Spinal cord (tissue), 10 donors: ENCODE measurements at places on chromosomes 16 and 17. TPM values are rescaled to one million over a fixed set of nuclear protein-coding genes. Genes with fewer than 3 reads are reported as not detected.
A peak's percentile ranks its signal among the peaks of the same experiment; 100 is the strongest.

- no peak overlapping the region for H3K27ac ChIP-seq
- H3K4me1 ChIP-seq, result peaks cover 5% of the 10 kb centered on the region
- no peak overlapping the region for H3K4me3 ChIP-seq
Measured at GRCh38 chr17:76193591-76193990, 46.7 kb downstream of the RNF157 start.

DNA sequence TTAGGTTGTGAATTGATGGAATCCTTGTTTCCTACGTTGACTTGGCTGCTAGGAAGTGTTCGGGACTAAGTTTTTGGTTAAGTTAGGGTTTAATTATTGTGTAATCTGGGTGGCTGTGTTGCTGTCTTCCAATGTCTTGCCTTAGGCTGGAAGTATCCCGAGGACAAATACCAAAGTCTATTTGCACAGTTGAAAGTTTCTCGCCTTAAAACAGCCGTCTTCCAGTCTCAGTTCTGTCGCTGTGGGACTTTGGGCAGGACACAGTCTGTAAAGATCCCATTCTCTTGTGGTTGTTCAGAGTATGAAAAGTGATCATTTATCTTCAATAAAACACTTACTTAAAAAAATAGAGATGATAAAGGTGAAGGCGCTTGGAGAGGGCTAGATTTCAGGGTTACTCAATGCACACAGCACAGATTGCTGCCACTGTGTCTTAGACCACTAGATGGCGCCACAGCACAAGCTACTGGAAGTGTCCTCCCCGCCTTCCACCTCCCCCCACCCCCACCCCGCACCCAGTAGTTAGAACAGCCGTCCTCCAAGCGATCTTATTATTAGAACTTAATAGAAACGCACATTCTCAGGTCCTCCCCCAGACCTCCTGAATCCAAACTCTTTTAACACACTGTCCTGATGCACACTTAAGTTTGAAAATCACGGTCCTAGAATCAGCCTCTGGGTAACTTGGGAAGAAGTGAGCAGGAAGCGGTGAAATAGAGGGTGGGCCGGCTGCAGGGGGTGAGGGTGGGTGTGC, 45.8 kb downstream of the AKAP1 start:
- no peak overlapping the region for H3K4me3 ChIP-seq
- H3K36me3 ChIP-seq, result peaks cover 2% of the 10 kb centered on the region
- no peaks in the 10 kb centered on the region for H3K27me3 ChIP-seq

- no peaks in the 10 kb centered on the region for H3K27me3 ChIP-seq
- no peak overlapping the region for H3K4me3 ChIP-seq
- H3K27ac ChIP-seq, result peak overlapping the region; percentile 62
- DNase-seq, result peak; percentile 93
- H3K36me3 ChIP-seq, result peaks cover 5% of the 10 kb centered on the region
Measured at GRCh38 chr17:16255481-16255921, 38.5 kb downstream of the PIGL start.

- H3K27ac ChIP-seq, result no peak overlapping the region
- peaks cover 19% of the 10 kb centered on the region for H3K4me1 ChIP-seq
- no peak overlapping the region for H3K4me3 ChIP-seq
- H3K36me3 ChIP-seq, result no peaks in the 10 kb centered on the region
- no peak for DNase-seq
- H3K27me3 ChIP-seq, result peaks cover 2% of the 10 kb centered on the region
Measured at GRCh38 chr17:17672453-17673368, 8.5 kb upstream of the RAI1 start.

- H3K27ac ChIP-seq, result no peak overlapping the region
- no peak overlapping the region for H3K4me3 ChIP-seq
- H3K27me3 ChIP-seq, result no peaks in the 10 kb centered on the region
- no peak for DNase-seq
Measured at GRCh38 chr17:82929676-82930042, 89.8 kb upstream of the ZNF750 start.

DNA sequence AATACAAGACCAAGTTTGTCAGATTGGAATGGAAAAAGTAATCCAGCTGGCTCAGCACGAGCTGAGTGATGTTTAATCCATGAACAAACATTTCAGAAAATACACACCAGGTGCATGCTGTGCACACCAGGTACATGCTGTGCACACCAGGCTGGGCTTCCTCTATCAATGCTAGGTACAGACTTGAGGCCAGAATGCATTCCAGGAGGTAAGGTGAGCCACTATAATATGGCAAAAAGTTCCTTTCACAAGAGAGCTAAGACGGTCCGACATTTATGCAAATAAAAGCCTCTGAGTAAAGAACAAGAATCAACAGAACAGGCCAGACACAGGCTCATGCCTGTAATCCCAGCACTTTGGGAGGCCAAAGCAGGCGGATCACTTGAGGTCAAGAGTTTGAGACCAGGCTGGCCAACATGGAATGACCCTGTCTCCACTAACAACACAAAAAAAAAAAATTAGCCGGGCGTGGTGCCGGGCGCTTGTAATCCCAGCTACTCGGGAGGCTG, 128.2 kb downstream of the ZNF778 start:
- no peak overlapping the region for H3K4me3 ChIP-seq
- peaks cover 2% of the 10 kb centered on the region for H3K36me3 ChIP-seq
- no peak for DNase-seq
- H3K27ac ChIP-seq, result no peak overlapping the region
- peaks cover 45% of the 10 kb centered on the region for H3K4me1 ChIP-seq

DNA sequence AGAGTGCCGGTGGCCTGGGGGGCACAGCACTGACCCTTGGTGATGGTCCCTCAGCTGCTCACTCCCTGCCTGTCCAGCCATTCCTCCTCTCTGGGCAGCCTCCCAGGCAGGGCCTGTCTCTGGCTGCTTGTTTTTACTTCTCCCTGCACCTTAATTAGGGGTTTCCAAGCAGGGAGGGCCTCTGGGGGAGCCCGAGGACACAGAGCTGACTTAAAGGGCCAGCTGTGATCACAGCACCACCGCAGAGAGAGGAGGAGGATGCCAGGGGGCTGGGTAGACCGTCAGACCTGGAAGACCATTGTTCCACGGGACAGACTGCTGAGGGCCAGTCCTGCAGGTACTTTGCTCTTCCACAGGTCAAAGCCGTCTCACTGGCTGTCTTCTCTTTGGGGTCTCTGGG, 1.2 kb upstream of the DPH1 start:
- peaks cover 25% of the 10 kb centered on the region for H3K27me3 ChIP-seq
- H3K27ac ChIP-seq, result no peak overlapping the region
- DNase-seq, result no peak
- peaks cover 52% of the 10 kb centered on the region for H3K4me1 ChIP-seq
- H3K4me3 ChIP-seq, result no peak overlapping the region

DNA sequence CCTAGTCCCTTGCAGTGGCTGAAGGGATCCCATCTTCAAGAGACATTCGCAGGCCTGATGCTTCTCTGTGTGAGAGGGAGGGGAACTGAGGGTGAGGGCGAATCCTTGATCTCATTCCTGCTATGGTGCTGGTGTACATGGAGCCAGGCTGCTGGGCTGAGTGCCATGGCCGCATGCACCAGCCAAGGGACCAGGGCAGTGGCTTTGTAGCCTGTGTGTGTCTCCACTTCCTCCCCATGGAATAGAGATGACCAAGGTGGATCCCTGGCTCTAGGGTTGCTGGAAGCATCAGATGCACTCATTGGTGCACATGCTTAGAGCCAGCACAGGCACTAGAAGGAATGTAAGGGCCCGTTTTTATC, 195.0 kb downstream of the FOXL1 start:
- H3K27me3 ChIP-seq, result peaks cover 5% of the 10 kb centered on the region
- H3K27ac ChIP-seq, result no peak overlapping the region
- no peak for DNase-seq
- H3K36me3 ChIP-seq, result no peaks in the 10 kb centered on the region
- H3K4me3 ChIP-seq, result no peak overlapping the region

DNA sequence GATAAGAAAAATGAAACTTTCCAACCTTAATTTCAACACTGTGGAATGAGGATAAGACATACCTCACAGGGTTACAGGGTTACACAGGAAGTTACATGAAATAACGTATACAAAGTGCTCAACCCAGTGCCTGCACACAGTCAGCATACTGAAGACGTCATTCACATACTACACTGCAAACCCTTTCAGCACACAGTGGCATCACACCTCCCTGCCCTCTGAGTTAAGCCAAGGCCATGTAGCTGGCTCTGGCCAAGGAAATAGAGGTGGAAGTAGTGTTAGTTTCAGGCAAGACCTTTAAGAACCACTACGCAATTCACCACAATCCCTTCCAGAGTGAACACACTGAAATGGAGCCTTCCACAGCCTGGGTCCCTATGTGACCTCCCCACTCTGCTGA, 46.6 kb upstream of the GSG1L start:
- no peak overlapping the region for H3K27ac ChIP-seq
- H3K36me3 ChIP-seq, result peaks cover 51% of the 10 kb centered on the region
- no peak overlapping the region for H3K4me3 ChIP-seq
- H3K27me3 ChIP-seq, result no peaks in the 10 kb centered on the region
- peaks cover 3% of the 10 kb centered on the region for H3K4me1 ChIP-seq

GRCh38 chr17:14395255-14395654, 94.4 kb downstream of the HS3ST3B1 start:
- no peak for DNase-seq
- H3K4me1 ChIP-seq, result no peaks in the 10 kb centered on the region
- H3K27me3 ChIP-seq, result no peaks in the 10 kb centered on the region
- H3K36me3 ChIP-seq, result no peaks in the 10 kb centered on the region

- no peak overlapping the region for H3K4me3 ChIP-seq
- no peaks in the 10 kb centered on the region for H3K36me3 ChIP-seq
- H3K27me3 ChIP-seq, result no peaks in the 10 kb centered on the region
- H3K27ac ChIP-seq, result no peak overlapping the region
- no peak for DNase-seq
Measured at GRCh38 chr17:48951572-48951971, 6.9 kb upstream of the SNF8 start.

- DNase-seq, result no peak
- no peak overlapping the region for H3K4me3 ChIP-seq
- H3K4me1 ChIP-seq, result peaks cover 45% of the 10 kb centered on the region
- H3K36me3 ChIP-seq, result peaks cover 17% of the 10 kb centered on the region
Measured at GRCh38 chr17:16383216-16383615, 2.3 kb downstream of the UBB start.

GRCh38 chr16:29815032-29815721, 775 bp upstream of the PAGR1 start:
- no peaks in the 10 kb centered on the region for H3K27me3 ChIP-seq
- DNase-seq, result peak; percentile 47
- H3K27ac ChIP-seq, result peak overlapping the region; percentile 99

- peaks cover 46% of the 10 kb centered on the region for H3K4me1 ChIP-seq
- H3K36me3 ChIP-seq, result no peaks in the 10 kb centered on the region
- no peak overlapping the region for H3K4me3 ChIP-seq
- no peak for DNase-seq
Measured at GRCh38 chr16:74743668-74744299, 30.8 kb downstream of the FA2H start.

DNA sequence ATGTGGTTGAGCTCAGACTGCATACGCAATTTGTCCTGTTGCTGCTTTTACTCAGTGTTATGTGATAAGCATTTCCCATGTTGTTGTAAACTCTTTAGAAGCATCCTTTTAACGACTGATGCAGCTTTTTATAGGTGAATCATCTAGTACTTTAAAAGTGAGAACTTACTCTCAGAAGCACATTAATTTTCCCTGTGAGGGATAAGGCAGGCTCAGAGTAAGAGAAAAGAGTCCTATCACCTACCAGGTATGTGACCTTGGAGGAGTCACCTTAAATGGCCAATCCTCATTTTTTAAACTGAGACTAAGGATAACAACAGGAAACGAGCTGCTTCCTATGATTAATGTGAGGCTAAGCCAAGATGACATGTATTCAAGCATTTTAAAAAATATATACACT, 34.4 kb upstream of the GAN start:
- no peaks in the 10 kb centered on the region for H3K27me3 ChIP-seq
- H3K27ac ChIP-seq, result no peak overlapping the region
- H3K4me1 ChIP-seq, result peaks cover 10% of the 10 kb centered on the region
- H3K36me3 ChIP-seq, result no peaks in the 10 kb centered on the region
- no peak for DNase-seq
- H3K4me3 ChIP-seq, result no peak overlapping the region

- no peaks in the 10 kb centered on the region for H3K4me1 ChIP-seq
- H3K36me3 ChIP-seq, result no peaks in the 10 kb centered on the region
- no peaks in the 10 kb centered on the region for H3K27me3 ChIP-seq
- H3K27ac ChIP-seq, result no peak overlapping the region
Measured at GRCh38 chr17:42632949-42633444, 23.5 kb downstream of the TUBG1 start.

- H3K27me3 ChIP-seq, result no peaks in the 10 kb centered on the region
- peak; percentile 22 for DNase-seq
- H3K4me1 ChIP-seq, result peaks cover 7% of the 10 kb centered on the region
- H3K36me3 ChIP-seq, result no peaks in the 10 kb centered on the region
Measured at GRCh38 chr17:55564081-55564480, 52.8 kb upstream of the SMIM36 start.

DNA sequence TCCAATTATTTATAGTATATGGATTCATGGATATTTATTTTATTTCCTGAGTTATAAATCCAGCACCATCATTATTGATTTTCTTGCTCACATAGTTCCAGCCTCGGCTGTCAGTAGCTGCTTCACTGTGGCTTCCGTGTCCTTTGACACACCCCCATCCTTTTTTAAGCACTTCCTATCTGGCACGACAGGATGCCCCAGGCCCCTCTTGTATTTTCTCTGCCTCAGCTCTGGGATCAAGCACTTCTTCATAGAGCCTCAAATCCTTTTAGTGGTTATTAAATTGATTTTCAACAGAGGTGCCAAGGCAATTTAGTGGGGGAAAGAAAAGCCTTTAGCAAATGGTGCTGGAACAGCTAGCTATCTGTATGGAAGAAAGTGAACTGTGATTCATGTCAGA, 59.8 kb downstream of the GAN start:
- no peaks in the 10 kb centered on the region for H3K4me1 ChIP-seq
- no peaks in the 10 kb centered on the region for H3K27me3 ChIP-seq
- no peak overlapping the region for H3K4me3 ChIP-seq
- peaks cover 13% of the 10 kb centered on the region for H3K36me3 ChIP-seq
- no peak overlapping the region for H3K27ac ChIP-seq

GRCh38 chr16:54048586-54049495, 237.7 kb downstream of the IRX3 start:
- H3K4me3 ChIP-seq, result no peak overlapping the region
- H3K4me1 ChIP-seq, result peaks cover 8% of the 10 kb centered on the region
- no peak for DNase-seq
- no peaks in the 10 kb centered on the region for H3K36me3 ChIP-seq

GRCh38 chr17:57523926-57524632, 221.0 kb downstream of the CCDC182 start:
- peak overlapping the region; percentile 83 for H3K27ac ChIP-seq
- H3K36me3 ChIP-seq, result no peaks in the 10 kb centered on the region
- no peaks in the 10 kb centered on the region for H3K27me3 ChIP-seq
- no peak for DNase-seq
- no peak overlapping the region for H3K4me3 ChIP-seq

Gene SDR42E2
- 1.6 TPM for polyA plus RNA-seq

Gene P2RX1
- polyA plus RNA-seq, result 0.17 TPM

Gene TAT
- 0.10 TPM for polyA plus RNA-seq

Gene PMFBP1
- polyA plus RNA-seq, result 2.9 TPM

Gene PTX4
- 0.14 TPM for polyA plus RNA-seq

Gene G6PC1
- polyA plus RNA-seq, result 0.11 TPM

Gene KRT35
- not detected for polyA plus RNA-seq

Gene ZSCAN10
- not detected for polyA plus RNA-seq

Gene FBXO47
- polyA plus RNA-seq, result not detected

Gene TRIM72
- 1.1 TPM for polyA plus RNA-seq

Gene CLEC10A
- polyA plus RNA-seq, result 0.17 TPM

Gene STAT5B
- polyA plus RNA-seq, result 44.1 TPM
